ENCODE measurements at places on chromosomes 2 and 18. TPM values are rescaled to one million over a fixed set of nuclear protein-coding genes. Genes with fewer than 3 reads are reported as not detected.

The DPP4 gene
- 23.9 TPM for total RNA-seq

The RBM43 gene
- total RNA-seq = 4.7 TPM

The ALLC gene
- 0.05 TPM for total RNA-seq

The RGPD4 gene
- total RNA-seq = 0.19 TPM

The SIX3 gene
- total RNA-seq = not detected

The NYAP2 gene
- total RNA-seq = 0.05 TPM

The GFPT1 gene
- 8.8 TPM for total RNA-seq

GRCh38 chr2:207558079-207558491 is 28.3 kb downstream of the CREB1 start:
- DNase-seq = no peak
- H3K36me3 ChIP-seq = peaks cover 59% of the 10 kb centered on the region
- no peaks in the 10 kb centered on the region for H3K4me1 ChIP-seq
- no peak overlapping the region for H3K4me3 ChIP-seq
- no peak overlapping the region for H3K27ac ChIP-seq
- H3K27me3 ChIP-seq = no peaks in the 10 kb centered on the region

DNA sequence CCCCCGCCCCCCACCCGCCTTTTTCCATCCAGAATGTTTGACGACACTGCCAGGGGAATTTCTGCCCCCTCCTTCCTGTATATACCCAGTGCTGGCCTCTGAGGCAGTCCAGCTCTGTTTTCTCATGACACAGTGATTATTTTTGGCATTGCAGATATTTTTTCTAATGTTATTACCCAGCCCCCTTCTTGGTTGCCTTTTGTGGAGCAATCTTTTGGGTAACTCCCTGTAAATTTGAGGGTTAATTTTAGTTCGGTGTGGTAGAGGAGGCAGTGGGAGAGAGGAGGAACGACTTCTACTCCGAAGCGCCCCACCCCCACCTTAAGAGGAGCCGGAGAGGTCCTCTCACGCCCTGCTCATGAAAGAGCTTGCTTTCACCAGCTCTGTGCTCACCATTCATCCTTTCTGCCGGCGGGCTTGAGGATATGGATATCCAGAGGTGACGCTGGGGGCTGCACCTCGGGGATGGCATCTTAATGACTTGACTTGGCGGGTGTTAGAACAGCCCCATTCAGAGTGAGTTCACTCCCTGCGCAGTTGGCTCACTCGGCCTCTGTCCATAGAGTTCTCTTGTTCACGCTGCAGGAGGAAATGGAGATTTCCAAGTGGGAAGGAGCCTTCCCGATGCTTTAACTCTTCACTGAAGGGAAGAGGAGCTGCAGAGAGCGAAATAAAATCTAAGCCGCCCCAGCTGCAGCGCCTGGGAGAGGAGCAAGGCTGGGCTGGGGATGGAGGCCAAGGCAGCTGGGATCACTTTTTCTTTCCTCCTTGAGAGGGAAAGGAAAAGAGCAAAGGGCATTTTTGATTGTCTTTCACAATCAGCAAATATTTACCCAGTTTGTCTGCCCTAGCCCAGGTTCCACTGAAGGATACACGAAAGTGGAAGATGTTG is 38.4 kb downstream of the EPAS1 start:
- peaks cover 3% of the 10 kb centered on the region for H3K4me1 ChIP-seq
- no peak overlapping the region for H3K27ac ChIP-seq
- H3K27me3 ChIP-seq = no peaks in the 10 kb centered on the region
- DNase-seq = no peak
- no peaks in the 10 kb centered on the region for H3K36me3 ChIP-seq
- H3K4me3 ChIP-seq = no peak overlapping the region

GRCh38 chr2:237432484-237433092 is 18.6 kb upstream of the COL6A3 start:
- peak overlapping the region; percentile 90 for H3K27ac ChIP-seq
- no peak for DNase-seq
- H3K27me3 ChIP-seq = no peaks in the 10 kb centered on the region
- peaks cover 87% of the 10 kb centered on the region for H3K4me1 ChIP-seq

DNA sequence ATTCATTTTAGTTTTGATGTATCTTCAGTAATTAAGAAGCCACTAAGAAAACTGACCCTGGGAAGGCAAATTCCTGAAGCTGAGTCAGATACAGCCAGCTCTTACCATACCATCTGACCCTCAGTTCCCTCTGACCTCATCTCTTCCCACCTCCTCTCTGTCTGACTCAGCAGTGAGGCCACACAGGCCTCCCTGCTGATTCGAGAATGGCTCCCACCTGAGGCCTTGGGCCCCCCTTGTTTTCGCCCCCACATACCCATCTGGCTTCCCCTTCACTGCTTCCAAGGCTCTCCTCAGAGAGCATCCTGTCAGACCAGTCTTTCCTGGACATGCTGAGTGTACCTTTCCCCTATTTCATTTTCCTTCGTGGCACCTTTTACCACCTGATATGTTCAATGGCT is 71.0 kb upstream of the CYP1B1 start:
- H3K4me3 ChIP-seq = no peak overlapping the region
- no peaks in the 10 kb centered on the region for H3K4me1 ChIP-seq
- H3K27ac ChIP-seq = peak overlapping the region; percentile 69
- DNase-seq = no peak

DNA sequence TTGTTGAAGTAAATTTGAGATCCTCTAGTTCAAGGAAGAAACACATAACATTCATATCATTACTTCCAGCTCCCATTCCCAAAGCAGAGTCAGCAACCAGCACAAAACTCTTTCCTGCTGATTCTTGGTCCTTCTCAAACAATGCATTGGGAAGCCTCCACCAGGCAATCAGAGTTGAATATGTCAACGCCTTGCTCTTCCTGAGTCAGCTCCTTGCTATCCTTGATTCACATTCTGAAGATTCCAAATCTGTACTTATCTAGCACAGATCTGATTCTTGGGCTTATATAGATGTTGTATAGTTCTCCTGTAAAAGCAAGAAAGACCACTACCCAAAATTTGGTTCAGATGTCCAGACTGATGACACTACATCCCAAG is 29.6 kb downstream of the CFAP210 start:
- H3K27me3 ChIP-seq = no peaks in the 10 kb centered on the region
- no peak overlapping the region for H3K4me3 ChIP-seq
- no peaks in the 10 kb centered on the region for H3K4me1 ChIP-seq
- no peaks in the 10 kb centered on the region for H3K36me3 ChIP-seq

- no peaks in the 10 kb centered on the region for H3K36me3 ChIP-seq
- no peak for DNase-seq
- H3K27me3 ChIP-seq = no peaks in the 10 kb centered on the region
- no peak overlapping the region for H3K27ac ChIP-seq
These were observed 91.1 kb downstream of the EML6 start for GRCh38 chr2:54814389-54815147.

DNA sequence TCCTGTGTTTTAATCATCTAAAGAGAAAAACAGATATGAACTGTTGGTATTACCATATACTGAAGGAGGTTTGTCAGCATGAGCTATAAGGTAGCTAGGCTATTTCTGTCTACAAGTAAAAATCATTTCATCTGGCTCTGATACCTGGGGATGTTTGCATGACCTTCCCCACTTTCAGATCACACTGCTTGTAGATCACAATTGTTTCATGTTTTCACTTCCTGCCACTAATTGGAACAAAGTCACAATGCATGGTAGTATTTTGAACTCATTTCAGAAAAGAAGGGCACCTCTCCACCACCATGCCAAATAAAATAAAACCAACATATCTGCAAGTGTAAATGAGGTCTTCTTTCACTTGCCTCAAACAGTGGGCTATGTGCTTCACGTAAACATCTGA is 37.8 kb downstream of the NYAP2 start:
- H3K27ac ChIP-seq = no peak overlapping the region
- DNase-seq = no peak
- H3K36me3 ChIP-seq = no peaks in the 10 kb centered on the region
- no peaks in the 10 kb centered on the region for H3K4me1 ChIP-seq

- H3K36me3 ChIP-seq = no peaks in the 10 kb centered on the region
- no peak for DNase-seq
These were observed 1133.3 kb upstream of the PIK3C3 start for GRCh38 chr18:40821596-40822243.

GRCh38 chr18:57447154-57447621 is 12.0 kb downstream of the ONECUT2 start:
- no peak overlapping the region for H3K4me3 ChIP-seq
- H3K36me3 ChIP-seq = no peaks in the 10 kb centered on the region
- DNase-seq = no peak
- H3K27me3 ChIP-seq = peaks cover 38% of the 10 kb centered on the region
- no peak overlapping the region for H3K27ac ChIP-seq
